NCI-H1092 (cell line): ENCODE measurements at places on chromosomes 11 and 22.

DNA sequence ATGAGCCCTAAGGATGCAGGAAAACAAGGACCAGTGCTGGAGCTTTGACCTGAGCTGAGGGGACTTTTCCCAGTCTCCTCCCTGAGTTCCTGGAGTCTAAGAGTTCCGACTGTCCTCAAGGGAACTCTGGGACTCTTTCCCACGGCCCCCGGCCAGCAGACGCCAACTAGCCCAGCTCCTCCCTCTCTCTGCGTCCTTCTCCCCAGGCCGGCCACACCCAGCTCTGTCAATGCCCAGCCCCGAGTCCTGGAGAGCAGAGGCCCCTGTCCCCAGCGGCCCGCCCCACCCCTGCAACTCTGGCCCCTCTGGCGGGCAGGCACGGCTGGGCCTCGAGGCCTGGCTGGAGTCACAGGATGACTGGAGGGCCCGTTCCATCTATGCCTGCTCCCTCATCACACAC lies 29.8 kb downstream of the NECTIN1 start:
- DNase-seq: no peak

GRCh38 chr11:3186166-3186953 lies 21.2 kb upstream of the OSBPL5 start:
- DNase-seq: no peak

GRCh38 chr11:45045683-45046471 lies 95.2 kb upstream of the TP53I11 start:
- no peak for DNase-seq

- no peak for DNase-seq
Observed at GRCh38 chr11:15864026-15864805, 492.1 kb downstream of the SOX6 start.
